ENCODE measurements at places on chromosomes 3 and 15.

DNA sequence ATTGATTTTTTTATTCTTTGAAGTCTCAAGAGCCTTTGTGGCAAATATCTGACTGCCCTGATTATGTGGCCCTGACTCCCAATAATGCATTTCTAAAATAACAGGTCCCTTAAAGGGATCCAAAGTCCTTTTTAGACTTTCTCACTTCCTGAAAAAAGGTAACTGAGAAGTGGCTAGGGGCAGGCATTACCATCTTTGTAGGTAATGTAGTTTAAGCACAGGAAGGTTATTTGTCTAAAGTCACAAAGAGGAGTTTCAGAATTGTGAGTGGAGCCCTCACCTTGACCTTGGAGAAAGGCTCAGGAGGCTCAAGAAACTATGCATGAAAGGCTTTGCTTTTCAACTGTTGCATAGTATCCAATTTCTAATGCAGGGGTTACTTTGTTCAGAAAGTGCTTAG is 142.9 kb upstream of the MRPL3 start:
- no peak for DNase-seq

GRCh38 chr3:196222876-196223595 is 6.7 kb downstream of the SLC51A start:
- no peak for DNase-seq

- DNase-seq: no peak
These were observed 53.5 kb downstream of the SEMA5B start for GRCh38 chr3:122973893-122974615.

DNA sequence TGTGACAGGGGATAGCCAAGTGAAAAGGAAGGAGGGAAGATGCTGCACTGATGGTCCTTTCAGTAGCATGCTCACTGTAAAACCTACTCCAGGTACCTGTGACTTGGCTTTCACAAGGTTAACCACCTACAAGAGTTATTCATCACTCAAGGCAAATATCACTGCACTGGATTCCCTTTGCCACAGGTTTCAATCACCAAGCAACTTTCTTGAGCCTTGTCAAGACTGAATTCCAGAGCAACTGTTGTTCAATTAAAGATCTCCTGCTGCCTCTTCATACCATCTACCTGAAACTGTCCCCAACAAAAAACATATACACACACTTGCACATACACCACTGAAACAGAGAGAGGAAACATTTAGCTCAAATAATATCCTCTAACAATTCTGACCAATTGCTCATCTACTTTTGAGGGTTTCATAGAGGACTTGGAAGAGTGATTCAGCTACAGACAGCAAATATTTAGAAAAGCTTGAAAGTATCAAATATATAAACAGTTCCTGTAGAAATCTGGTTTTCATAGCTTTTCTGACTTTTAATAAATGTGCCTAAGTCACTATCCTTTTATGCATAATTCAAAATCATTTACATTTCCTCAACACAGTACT is 6.5 kb downstream of the IGF2BP2 start:
- DNase-seq: no peak

DNA sequence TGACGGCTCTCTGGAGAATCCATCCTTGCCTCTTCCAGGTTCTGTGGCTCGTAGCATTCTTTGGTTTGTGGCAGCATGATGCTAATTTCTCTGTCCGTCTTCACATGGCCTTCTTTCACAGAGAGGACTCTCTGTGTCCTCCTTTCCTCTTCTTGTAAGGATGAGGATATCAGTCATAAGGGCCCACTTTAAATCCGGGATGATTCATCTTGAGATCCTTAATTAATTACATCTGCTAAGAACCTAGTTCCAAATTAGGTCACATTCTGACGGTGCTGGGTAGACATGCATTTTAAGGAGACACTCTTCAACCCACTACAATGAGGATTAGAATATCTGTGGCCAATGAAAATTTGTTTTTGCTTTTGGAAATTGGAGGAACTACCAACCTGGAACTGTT is 15.7 kb upstream of the GXYLT2 start:
- no peak for DNase-seq

DNA sequence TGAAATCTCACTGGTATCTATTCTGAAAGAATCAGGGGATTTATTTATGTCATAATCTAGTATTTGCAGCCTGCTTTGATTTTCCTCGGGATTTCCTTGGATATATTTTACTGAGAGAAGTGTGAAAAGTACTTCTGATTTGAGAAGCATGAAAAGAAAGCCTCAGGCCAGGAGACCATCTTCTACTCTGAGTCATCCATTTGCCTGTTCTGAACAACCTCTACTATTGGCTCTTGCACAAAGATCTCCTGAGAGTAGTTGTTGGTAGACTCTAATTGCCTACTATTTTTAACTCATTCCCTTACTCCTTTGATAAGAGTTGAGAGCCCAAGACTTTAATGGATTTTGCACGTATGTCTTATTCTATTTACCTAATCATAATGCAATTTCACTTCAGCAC is 318.9 kb downstream of the BCHE start:
- no peak for DNase-seq

DNA sequence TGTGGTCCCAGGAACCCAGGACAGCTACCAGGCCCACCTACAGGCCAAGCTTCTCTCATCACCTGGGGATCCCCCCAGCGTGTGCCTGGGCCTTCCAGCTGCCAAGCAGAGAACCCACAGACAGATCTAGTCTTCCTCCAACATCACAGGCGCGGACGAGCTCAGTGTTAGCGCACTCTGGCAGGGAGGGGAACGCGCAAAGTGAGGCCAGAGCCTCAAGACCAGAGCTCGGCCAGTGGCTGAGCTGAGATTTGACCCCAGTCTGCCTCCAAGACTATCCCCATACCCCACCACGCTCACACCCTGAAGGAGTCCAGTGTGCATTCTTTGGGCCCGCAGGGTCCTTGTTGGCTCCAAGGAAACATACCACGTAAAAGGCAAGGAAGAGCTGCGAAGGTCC is 5.1 kb downstream of the MFGE8 start:
- DNase-seq: no peak

DNA sequence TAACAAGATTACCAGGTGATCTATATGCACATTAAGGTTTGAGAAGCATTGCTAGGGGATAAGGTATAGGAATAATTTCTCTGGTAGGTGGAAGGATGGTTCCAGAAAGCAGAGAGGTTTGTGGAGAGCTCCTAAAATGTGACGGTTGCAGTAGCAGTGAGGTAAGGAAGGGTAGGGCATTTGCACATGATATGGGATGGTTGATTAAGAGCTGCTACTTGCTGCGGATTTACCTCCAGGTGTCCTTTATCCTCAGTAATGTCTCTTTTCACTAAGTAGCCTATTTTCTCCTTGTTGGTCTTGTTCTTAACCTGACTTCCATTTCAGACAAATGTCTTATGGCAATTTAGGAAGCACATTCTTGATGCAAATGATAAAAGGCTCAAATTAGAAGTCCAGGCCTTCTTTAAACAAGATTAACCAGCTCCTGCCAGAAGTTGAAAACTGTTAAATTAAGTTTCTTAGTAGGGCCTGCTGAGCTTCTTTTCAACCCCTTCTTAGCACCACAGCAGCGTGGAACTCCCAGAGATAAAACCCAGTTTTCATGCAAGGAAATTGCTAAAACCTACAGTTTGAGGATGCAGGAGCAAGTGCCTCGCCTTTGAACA is 231.1 kb upstream of the GADL1 start:
- no peak for DNase-seq

DNA sequence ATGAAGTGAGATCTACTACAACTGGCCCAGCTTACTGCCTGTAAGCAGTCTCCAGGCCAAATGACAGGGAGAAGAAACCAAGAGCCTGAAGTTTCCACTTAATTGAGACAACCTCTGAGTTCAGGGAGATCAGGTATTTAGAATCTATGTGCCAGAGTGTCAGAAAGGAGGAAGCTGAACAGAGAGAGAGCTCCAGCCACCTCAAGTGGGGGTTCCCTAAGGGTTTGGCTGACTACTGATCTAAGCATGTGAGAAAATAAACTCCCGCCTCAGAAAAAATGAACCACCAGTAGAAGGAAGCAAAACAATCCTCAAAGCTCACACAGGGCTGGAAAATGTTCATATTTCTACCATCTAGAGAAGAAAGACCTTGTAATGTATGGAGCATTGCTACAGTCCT is 25.0 kb downstream of the ADAM10 start:
- no peak for DNase-seq

DNA sequence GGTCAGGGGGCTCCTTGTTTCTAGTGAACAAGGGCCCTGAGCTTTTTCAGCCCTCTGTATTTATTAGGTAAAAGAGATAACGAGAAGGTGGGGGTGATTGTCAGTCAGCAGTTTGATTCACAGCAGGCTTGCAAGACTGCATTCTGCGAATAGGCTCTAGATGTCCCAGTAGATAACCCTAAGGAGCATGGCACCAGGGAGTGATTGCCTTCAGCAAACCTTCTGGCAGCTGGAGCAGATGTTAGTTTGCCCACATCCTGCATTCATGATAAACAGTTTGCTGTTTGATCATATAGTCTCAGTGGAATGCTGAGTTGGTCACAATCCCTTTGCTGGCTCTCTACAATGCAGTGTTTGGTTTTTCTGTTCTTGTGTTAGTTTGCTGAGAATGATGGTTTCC is 161.3 kb upstream of the GADL1 start:
- no peak for DNase-seq

GRCh38 chr15:47206358-47206978 is 510.8 kb upstream of the SEMA6D start:
- no peak for DNase-seq

GRCh38 chr3:189334064-189334920 is 162.5 kb downstream of the TPRG1 start:
- DNase-seq: no peak

DNA sequence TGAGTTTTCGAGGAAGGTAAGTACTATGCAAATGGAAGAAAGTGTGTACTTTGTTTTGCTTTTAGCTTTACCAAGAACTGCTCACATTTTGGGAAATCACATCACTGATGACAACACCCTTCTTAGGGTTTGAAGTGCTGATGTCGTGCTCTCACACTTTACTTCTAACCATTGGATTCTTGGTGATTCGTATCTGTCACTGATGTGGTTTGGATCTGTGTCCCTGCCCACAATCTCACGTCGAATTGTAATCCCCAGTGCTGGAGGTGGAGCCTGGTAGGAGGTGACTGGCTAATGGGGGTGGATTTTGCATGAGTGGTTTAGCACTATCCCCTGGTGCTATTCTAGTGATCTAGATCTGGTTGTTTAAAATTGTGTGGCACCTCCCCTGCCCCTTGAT is 75.4 kb upstream of the RGMA start:
- DNase-seq: no peak

- DNase-seq: no peak
These were observed 26.5 kb downstream of the RPLP1 start for GRCh38 chr15:69479081-69479480.

DNA sequence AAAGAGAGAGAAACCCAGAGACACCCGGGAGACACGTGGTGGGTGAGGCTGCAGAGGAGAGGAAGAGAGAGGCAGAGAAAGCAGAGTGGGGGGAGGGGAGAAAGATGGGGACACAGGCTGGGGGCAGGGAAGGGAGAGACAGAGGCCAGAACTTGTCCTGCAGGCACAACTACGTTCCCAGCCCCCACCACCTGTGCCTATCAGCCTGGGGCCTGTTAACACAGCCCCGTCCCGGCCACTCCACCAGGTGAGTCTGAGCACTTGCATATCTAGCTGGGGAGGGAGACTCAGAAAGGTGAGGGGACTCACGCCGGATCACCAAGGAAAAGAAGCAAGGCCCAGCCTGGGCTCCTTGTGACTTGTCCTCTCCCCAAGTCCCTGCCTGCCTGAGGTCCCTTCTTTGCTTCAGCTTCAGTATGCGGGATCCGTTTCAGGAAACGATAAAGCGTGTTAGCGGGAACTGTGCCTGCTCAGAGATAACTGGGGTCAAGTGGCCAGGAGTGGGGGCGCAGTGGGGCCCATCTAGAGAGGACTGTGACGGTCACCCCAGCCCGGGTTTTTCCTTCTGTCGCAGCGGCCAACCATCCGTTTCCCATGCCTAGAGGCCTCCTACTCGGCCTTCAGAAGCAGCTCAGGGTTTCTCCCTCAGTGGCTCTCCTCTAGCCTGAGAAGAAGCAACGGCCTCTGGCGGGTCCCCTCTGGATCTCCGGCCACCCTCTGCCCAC is 10.3 kb downstream of the LINGO1 start:
- DNase-seq: no peak

DNA sequence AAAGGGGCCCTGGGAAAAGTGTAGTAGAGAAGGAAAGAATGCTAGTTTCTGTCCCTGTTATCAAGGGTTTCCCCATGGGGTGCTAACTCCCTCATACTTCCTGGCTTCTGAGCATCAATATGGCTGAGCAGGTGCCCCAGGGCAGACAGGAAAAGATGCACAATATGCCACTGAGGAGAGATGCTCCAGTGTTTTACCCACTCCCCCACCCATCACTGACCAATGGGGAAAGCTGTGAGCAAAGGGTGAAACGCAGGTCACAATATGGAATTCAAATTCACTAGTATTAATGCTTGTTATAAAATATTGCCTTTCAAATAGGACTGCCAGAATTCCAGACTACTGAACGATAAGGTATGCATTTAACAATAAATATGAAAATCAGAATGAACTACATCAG is 187.5 kb upstream of the CTNNB1 start:
- no peak for DNase-seq

DNA sequence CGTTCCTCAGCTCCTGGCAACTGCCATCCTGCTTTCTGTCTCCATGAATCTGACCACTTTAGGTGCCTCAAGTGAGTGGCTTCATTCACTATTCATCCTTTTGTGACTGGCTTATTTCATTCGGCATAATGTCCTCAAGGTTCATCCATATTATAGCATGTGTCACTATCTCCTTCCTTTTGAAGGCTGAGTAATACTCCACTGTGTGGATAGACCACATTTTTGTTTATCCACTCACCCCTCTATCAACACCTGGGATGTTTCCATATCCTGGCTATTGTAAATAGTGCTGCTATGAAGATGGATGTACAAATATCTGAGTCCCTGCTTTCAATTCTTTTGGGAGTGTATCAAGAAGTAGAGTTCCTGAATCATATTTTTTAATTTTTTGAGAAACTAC is 98.8 kb downstream of the ADAMTS17 start:
- no peak for DNase-seq

DNA sequence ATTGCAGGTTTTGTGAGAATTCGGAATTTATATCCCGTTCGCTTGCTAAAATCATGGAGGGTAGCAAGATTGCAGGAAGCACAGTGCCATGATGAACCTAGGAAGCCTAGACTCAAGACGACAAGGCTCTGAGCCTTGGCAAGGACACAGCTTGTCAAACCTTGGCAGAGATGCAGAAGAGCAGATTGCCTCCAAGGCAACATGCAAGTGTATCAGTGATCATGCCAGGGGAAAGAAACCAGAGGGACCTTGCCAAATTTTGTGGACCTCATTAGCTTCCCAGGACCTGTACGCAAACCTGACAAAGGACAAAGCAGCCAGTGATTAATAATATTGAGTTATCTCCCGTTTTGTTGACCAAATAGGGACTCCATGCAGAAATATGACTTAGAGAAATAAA is 159.7 kb downstream of the GOLIM4 start:
- DNase-seq: no peak

- no peak for DNase-seq
These were observed 34.0 kb downstream of the MYRIP start for GRCh38 chr3:39843440-39843839.

- DNase-seq: no peak
These were observed 1.7 kb upstream of the HGD start for GRCh38 chr3:120683671-120684301.
